Activated T-cell treated with anti-CD3 and anti-CD28 coated beads, Interleukin-2, amount 50 U/mL, for 72 hours (primary cell): ENCODE measurements at places on chromosomes 7 and 10.

- no peak for DNase-seq
Observed at GRCh38 chr10:44046605-44047004, 338.3 kb downstream of the CXCL12 start.

DNA sequence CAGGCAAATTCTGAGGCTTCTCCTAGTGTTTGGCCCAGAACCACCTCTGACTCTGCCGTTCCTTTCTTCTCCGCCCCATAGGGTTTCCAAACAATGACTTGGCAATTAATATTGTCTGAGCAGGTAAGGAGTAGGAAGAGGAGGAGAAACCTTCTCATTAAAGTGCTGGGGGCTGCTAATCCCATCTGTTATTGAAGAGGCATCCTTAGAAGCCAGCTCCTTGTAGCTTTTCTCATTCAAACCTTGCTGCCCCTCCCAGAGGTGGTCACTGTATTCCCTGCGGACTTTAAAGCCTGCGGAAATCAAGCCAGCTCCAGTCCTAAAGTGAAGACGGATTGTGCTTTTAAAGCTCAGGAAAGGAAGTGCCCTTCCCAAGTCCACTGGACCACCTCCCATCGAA, 1.4 kb upstream of the NKX1-2 start:
- no peak for DNase-seq

DNA sequence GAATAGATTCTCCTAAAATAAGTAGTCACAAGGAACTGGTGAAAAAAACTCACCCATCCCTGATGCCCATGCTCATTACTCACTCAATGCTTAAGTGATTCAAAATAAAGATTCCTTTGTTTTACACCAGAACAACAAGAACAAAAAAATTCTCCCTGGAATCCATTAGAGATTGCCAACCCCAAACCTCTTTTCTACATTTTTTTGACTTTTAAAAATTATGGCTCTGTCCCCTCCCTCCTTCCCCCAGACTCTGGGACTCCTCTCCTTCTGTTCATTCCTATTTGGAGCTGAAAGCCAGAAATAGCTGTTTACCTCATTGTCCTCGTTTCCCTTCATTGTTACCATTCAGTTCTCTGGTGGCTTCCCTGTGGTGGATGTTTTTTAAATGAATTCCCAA, 63.2 kb upstream of the FHIP2A start:
- no peak for DNase-seq

DNA sequence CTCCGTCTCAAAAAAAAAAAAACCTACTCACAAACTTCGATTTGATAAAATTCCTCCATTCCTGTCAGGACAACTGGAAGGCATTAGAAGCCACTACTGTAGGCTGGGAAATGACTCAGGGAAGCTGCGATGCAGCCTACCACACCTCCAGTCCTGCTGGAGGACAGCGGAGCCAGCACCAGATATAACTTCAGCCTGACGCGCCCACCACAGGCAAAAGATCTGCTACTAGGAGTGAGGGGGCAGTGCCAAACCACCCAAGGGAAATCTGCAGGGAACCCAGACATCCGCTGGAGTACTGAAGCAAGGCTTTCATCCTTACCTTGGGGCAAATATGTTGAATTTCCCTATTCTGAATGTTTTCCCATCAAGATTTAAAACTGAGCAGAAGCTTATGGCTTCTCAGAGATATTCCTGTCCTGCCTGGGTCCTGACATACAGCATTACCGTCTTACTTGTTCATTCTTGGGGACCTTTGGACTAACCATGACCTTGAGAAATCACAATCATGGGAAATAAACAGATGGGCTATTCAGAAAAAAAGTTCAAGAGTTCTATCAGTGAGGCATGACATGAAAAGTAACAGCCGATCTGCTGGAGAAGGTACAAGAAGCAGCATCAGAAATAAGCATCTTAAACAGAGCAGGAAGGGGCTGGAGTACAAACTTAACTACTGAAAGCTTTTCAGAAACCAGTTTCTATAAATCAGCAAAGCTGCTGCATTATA, 20.4 kb downstream of the BCCIP start:
- DNase-seq: no peak

DNA sequence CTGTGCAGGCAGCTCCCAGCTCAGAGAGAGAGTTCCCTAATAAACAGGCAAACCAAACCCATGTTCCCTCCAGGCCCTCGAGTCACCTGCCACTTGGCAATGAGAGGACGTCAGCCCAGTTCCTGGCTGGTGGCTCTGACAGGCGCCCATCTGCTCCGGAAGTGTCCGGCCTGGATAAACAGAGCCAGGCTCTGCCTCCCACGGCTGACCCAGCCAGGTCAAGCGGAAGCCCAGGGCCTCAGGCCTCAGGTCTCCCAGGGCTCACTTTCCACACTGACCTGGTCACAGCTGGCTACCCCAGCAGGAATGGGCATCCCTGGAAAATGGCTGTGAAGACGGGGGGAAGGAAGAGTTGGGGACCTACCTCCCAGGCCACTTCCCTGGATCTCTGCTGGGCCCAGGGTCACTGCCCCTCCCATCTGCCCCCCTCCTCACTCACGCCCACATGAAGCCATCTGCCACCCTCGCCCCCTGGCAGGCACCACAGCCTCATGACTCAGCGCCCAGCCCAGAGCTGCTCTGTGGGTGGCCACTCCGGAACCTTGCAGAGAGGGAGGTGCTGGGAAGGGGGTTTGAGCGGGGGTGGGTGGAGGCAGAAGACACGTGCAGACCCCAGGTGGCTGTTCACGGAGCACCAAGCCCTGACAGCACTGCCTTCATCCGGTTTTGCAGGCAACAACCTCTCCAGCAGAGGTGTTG, 37.4 kb upstream of the DUSP5 start:
- peak; percentile 67 for DNase-seq

DNA sequence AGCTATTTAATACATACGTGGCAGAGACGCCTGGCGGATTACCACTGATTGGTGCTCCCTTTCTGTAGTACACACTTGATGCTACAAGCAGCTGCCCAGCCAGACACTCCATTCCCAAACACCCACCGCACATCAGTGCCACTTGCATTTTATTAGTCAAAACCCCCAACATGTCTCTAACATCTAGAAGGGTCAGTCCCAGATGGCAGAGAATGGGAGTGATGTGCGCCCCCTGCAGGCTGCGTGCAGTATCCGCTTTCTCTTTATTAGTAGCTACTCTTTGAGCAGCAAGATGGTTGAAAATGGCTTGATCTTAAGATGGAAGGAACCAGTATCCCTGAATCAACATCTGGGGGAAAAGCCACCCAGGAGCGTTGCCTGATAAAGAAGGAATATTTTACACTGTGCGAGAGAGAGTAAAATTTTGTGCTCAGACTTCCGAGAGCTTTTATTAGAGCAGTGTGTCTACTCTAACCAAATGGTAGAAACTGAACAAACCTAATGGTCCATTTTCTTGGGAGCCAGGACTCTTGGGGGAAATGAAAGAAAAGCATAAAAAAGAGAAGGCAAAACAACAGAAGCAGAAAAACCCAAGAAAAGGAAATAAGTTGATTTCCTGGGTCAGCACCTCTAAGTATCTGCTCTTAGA, 78.3 kb downstream of the ST8SIA6 start:
- peak; percentile 45 for DNase-seq

DNA sequence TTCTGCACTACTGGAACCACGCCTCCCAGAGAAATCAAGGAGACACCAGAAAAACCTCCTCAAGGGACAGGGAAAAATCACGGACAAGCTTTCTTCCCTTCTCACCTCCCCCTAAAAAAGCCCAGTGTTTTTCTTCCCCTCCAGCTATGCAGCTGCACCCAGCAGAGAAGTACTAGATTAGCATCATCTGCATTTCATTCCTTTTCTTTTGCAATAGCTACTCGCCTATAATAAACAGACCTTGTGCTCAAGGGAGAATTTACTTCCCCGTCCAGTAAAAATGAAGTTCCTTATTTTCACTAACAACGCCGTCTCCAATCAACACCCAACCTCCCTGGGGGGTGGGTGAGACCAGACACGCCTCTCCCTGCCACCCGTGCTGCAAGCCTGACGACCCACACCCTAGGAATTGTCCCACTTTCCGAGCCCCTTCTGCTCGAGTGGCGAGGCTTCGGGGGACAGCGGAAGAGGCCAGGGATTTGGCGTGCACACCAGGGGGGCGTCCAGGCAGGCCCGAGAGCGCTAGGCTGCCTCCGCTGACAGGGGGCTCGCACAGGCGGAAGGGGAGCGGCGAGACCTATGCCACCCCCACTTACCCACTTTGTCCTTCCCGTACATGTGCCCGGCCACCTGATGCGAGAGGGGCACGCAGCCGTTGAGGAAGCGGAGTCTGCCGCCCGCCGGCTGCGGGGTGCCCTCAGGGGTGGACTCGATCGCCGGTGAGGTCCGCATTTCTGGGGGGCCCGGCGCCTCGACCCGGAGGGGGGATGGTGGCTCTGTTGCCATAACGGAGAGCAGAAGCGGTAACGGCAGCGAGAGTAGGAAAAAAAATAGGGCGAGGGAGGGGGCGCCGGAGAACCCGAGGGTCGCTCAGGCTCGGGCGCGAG, 625 bp downstream of the IPMK start:
- DNase-seq: peak; percentile 48

DNA sequence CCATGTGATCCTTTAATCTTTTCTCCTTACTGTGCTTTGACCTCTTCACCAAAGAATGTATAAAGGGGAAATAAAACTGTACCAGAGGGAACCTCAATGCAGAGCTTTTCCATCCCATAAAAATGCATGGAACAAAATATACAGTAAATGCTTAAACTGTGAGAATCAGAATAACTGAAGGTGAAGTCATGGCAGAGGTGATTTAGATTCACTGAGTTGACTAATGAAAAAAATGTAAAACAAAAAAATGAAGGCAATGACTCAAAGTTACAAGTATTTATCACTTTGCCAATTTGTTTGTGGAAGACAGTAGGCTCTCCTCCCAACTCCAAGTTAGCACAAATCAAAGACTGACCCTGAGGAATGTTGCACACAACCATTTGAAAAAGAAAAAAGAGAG, 1331.6 kb upstream of the SORCS1 start:
- DNase-seq: no peak

GRCh38 chr7:604001-604883, 84.6 kb upstream of the PDGFA start:
- DNase-seq: peak; percentile 96

DNA sequence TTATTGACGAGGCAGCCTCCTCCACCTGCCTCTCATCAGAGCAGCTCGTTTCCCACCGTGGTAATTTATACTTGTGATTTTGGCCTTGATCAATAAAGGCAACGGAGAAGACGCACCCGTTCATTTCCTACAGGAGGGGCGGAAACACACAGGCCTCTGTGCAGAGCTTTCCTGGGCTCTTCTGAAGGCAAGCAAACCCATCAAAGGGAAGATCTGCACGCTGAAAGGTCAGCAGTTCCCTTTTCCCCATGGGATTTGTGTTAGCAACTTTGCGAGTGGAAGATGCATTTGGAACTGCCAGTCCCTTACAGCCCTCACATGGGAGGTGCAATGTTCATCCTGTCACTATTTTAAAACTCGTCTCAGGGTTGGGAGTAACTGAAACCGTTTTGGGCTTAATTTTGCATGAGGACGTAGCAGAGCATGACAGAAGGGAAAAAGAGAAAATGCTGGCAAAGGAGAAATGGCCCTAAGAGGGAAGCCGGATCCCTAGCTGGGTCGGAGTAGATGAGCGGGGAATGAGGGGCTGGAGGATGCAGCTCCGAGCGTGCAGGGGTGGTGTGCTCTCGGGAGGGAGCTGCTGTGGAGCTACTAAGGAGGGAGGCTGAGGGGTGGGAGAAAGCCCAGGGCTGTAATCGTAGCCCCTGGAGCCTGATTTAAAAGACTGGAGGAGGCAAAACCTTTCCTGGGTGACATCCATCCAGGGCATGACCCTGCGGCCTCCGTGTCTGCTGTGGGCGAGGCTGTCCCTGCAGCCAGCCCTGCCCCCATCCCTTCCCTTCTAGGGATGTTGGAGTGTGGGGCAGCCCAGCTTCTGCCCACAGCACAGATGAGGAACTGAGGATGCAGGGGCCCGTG, 111.1 kb upstream of the FAM20C start:
- no peak for DNase-seq

DNA sequence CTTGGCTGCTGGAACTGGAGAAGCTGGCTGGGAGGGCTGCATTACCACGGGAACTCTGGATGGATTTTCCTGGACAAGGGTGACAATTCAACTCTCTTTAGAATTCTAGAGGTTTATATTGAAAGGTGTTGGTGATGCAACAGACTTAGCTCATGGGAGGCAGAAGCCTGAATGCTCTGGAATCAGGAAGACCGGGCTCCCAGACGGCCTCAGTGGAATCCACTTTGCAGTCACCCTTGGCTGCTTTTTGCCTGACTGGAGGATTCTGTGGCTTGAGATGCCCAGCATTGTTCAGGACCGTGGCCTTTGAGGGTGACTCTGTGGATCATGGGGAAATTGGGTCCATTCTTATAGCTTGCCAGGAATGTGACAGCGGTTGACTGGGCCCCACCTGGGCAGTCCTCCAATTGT, 32.3 kb downstream of the PYROXD2 start:
- no peak for DNase-seq

DNA sequence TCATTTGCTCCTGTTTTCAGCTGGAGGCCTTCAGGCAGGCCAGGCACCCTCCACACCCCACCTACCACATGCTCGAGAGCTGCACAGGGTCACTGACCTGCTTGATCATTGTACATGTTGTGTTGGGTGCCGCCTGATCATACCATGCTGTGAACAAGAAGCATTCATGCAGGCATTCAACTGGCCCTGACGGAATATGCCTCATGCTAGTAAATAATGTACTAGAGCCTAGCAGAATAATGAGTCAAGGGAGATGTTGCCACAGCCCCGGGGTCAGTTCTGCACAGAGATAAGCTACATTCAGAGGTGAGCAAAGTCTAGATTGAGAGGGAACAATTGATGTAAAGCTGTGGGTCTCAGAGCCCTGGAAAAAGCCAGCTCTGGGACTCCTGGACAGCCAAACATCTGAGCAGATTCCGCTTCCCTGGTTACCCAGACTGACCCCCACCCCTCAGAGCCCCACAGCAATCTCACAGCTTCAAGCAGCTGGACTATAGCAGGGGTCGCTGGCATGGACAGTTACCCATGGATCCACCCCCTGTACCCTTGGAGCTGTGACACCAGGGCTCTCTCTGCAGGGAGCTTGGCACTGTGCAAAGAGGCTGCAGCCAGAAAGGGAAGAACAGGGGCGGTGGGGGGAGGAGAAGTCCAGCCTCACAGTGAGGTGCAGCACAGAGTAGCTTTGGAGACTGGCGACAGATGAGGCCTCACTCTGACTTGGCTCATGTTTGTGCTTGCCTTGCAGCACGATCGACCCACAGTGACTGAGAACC, 86.6 kb downstream of the FRMPD2 start:
- DNase-seq: no peak

DNA sequence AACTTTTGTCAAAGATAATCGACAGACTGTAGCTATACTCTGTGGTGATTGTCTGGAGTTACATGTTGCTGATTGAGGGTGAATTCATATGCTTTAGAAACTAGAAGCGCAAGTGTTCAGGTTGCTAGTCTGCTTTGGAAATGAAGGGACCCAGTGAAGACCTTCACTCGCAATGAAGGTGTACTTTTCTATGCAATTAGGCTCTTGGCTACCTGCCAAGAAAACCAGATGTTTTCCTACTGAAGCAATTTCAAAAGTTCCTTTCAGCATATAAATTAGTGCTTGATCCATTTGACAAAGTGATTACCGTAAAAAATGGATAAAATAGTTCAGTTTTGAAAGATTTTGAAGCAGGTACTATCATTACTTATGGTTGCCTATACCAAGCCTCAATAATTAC, 10.0 kb upstream of the STK31 start:
- no peak for DNase-seq
